ENCODE measurements at places on chromosomes 6 and 20.
A peak's percentile ranks its signal among the peaks of the same experiment; 100 is the strongest.

DNA sequence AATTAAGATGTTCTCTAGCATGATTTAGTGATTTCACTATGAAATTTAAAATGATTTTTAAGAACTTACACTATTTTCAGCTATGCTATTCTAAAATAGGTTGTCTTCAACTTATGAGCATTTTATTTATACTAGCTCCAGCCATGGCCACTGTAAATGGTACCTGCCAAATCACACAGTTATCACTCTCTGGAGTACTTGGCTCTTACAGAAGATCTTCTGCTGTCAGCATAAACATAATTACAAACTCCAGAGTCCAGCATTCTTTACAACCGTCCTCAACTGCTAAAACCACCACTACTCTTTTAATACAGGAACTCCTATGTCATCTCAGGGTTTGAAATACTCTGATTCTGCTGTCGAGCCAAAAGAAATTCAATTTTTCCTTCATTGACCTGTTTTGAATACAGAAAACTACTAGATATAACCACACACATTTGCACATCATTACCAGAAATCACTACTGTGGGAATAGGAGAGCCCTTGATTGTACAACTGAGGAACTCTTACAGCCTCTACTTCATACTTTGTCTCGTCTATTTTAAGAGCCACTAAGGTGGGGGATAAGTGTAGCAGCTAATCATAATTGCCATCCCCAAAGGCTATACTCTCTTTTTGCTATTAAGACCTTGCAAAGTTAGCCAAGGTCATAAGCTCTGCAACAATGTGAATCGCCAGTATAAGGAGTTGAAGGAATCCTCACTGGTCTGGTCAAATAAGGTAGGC lies 93.7 kb downstream of the PHIP start:
- no peak for DNase-seq

DNA sequence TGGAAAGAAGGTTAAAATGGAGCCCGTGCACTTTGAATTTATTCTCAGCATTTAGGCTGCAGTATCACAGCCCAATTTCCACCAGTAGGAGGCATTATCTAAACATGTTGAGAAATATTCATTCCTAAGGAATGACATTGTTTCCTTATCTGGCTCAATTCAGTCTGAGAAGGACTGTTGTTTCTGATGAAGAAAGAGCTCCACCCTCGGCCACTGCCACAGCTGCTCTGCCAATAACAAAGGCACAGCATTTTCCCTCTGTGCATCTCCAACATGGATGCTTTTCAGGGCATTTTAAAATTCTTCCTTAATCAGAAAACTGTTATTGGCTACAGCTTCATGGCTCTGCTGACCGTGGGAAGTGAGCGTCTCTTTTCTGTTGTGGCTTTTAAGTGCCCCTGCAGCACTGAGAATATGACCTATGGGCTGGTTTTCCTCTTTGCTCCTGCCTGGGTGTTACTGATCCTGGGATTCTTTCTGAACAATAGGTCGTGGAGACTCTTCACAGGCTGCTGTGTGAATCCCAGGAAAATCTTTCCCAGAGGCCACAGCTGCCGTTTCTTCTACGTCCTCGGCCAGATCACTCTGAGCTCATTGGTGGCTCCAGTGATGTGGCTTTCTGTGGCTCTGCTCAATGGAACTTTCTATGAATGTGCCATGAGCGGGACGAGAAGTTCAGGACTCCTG lies at the start of gene CALHM5:
Gene CALHM5 (plus strand): TSS at position 216 of the 687 bp plus-strand sequence. CDS start 58 bp downstream, at position 274.
- peak; percentile 86 for DNase-seq

DNA sequence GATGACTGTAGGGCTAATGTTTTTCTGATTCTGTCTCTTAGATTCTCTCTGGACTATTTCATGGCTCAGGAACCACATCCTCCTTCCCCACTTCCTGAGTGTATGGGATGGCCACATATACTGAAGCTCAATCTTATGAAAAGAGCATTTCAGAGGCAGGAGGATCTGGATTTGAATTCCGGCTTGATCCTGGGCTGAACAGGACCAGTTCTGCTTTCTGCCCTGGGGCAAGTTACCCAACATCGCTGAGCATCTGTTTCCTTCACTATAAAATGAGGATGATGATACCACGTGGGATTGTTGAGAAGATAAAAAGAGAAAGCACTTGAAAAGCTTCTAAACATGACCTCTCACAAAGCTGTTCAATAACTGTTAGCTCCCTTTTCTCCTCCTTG lies 168.4 kb upstream of the TNFAIP3 start:
- peak; percentile 30 for DNase-seq

- no peak for DNase-seq
Measured at GRCh38 chr20:112396-112795, 24.9 kb downstream of the DEFB125 start.

- no peak for DNase-seq
Measured at GRCh38 chr6:95866732-95867131, 149.0 kb upstream of the FUT9 start.

GRCh38 chr20:21820688-21821087 lies 115.2 kb downstream of the PAX1 start:
- DNase-seq: no peak

DNA sequence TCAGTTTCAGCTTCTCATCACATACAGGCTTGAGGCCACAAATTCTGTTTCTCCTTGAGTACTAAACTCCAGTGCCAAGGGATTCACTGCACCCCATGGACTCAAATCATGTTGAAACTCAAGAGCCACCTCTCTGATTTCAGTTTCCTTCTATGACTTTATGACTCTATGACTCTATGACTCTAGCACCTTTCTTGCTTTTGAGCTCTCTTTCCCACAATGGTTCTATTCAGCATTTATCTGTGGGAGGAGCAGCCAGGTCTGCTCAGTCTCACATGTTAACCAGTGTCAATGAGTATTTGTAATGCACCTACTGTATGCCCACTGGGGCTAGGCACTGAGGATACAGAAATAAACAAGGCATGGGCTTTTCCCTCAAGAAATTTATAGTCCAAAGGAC lies 14.6 kb upstream of the SLC22A2 start:
- no peak for DNase-seq

DNA sequence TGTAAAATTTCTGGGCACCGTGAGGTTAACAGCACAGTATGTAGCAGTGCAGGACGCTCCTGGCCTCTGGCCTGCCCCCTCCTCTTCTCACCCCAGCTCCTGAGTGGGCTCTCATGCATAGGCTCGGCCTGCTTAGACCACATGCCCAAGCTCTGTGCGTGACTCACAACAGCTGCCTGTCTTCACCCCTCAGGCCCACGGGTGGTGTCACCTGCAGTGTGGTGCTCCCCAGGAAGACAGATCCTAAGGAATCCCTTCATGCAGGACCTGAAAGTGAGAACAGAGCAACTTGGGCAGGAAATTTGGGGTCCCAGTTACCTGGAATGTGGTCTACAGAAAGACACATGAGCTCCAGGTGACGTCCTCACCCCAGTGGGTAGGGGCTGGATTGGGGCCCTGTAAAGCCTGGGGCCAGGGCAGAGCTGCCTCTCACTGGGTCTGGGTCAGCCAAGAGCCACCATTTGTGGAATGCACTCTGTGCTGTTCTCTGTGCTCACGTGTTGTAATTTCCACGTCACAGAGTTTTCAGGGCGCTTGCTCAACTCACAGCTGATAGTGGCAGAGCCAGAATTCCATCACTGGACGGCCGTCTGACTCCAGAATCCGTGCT lies 37.0 kb upstream of the PXDC1 start:
- no peak for DNase-seq

DNA sequence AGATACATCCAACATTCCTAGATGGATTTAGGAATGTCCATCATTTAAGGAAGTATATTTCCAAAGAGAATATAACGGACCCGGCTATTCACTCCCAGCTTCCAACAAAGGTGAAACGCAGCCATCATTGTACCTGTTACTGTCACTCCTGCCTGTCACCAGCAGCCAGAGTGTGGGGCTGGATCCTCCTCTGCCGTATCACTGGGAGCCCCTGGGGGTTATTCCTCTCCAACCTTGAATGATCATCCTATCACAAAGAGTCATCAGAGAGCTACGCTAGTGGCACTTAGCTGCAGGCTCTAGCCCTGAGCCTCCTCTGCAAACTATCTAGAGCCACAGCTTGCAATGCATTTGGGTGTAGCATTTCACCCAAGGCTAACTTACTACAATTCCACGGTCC lies 73.6 kb upstream of the NHSL1 start:
- DNase-seq: no peak
